Activated B cell treated with CpG ODN at 0.5 μM for 24 hours (primary cell): ENCODE measurements at places on chromosomes 2 and 18.

- no peak for DNase-seq
These were observed 165.5 kb downstream of the PHLPP1 start for GRCh38 chr18:62880673-62881364.

GRCh38 chr2:40740419-40740818 is 288.5 kb upstream of the SLC8A1 start:
- no peak for DNase-seq

DNA sequence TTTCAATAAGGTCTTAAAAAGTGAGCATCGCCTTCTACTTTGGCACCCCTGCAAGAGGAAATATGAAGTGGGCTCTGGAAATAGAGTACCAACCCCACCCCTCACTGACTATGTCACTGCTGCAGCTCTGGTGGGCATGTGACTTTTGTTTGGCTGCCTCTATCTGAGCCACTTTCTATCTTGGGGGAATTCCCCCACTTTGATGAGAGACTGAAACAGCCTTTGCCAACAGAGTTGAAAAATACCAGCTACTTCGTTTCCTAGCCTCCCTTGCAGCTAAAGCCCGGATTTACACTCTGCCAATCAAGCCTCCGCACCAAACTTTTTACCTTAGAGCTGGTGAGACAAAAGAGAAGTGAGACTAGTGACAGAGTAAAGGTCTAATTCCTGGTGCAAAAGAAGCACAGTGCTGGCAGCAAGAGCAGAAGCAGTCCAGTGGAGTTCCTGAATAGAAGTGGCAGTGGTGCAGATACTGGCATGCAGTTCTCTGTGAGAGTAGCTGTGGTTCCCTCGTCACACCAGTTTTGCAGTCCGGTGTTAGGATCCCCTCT is 12.0 kb upstream of the GALNT14 start:
- no peak for DNase-seq

GRCh38 chr18:7512348-7512747 is 54.8 kb upstream of the PTPRM start:
- DNase-seq = no peak

DNA sequence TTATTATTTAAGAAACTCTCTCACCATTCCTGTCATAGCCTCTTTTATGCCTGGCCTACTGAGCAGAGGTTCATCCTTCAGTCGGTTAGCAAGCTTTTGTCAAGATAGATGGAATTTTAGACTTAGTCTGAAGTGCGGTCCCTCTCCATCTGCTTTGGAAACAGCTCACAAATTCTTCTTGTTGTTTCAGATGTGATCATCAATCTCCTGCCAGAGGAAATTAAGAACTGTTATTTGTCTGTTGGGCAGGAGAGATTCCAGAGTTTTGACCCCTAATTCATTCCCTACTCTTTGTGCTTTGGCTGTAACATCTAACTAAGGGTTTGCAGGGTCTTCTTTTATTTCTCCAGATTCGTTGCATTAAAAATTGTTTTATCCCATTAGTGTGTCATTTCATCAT is 56.4 kb downstream of the LRRTM1 start:
- no peak for DNase-seq

GRCh38 chr18:58443671-58444070 is 185.2 kb downstream of the ALPK2 start:
- no peak for DNase-seq

DNA sequence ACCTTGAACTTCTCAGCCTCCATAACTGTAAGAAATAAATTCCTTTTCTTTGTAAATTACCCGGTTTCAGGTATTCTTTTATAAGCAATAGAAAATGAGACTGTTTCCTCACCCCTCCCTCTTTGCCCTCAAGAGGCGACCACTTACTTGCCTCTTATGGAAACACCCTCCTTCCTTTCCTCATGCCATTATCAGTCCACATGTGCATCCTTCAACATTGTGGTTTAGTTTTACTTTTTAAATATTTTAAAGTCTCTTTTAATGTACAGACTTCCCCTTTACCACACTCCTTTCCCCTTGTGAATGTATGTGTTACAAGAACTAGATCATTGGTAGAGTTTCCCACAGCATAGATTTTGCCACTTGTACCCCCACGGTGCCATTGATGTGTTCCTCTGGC is 202.4 kb upstream of the SIX2 start:
- no peak for DNase-seq

DNA sequence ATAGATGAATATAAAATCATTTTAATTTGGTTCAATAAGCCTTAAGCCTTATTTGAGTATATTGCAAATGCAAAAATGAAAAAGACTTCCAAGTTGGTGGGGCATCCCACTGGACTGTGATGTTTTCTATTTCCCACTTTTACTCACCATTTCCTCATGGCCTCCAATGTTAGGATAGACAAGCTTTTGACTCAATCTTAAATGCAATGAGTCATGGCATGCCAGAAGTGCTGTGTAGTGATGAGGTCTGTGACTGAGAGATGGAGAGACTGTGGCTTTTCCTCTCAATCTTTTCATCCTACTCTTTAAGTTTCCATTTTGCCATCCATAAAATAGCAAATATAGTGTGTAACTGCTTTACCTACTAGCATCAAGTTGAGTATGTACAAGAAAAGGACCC is 1401.2 kb upstream of the CELF4 start:
- DNase-seq = no peak
